ENCODE measurements at places on chromosomes 6 and 20. TPM values are rescaled to one million over a fixed set of nuclear protein-coding genes. Genes with fewer than 3 reads are reported as not detected.

DNA sequence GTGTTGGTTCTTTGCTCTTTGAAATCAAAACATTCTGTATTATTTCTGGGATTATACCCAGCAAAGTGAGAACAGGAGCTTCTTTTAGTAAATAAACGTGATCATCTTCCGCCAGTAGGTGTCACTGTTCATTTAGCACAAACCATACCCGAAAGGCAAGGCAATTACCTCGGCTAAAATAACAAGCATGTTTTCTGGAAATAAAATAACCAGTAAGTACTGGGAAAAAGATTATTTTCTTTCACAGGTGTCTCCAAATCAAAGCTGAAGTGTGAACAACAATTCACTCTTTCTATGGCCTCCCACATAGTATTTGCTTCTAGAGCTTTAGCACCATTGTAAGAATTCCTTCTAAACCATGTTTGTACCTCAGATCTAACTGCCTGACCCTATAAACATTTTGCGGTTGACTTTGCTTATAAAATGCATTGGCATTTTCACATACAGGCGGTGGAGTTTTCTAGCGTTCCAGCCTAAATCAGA, 144.6 kb upstream of the AGPAT4 start:
- no peak overlapping the region for H3K27ac ChIP-seq
- peaks cover 45% of the 10 kb centered on the region for H3K4me1 ChIP-seq
- DNase-seq, result peak; percentile 61
- H3K4me3 ChIP-seq, result no peak overlapping the region
- no peaks in the 10 kb centered on the region for H3K36me3 ChIP-seq
- H3K27me3 ChIP-seq, result no peaks in the 10 kb centered on the region

GRCh38 chr20:53774461-53775203, 181.0 kb upstream of the ZNF217 start:
- H3K27ac ChIP-seq, result no peak overlapping the region
- no peak overlapping the region for H3K4me3 ChIP-seq
- DNase-seq, result no peak
- H3K36me3 ChIP-seq, result no peaks in the 10 kb centered on the region
- H3K27me3 ChIP-seq, result no peaks in the 10 kb centered on the region
- H3K4me1 ChIP-seq, result peaks cover 13% of the 10 kb centered on the region

DNA sequence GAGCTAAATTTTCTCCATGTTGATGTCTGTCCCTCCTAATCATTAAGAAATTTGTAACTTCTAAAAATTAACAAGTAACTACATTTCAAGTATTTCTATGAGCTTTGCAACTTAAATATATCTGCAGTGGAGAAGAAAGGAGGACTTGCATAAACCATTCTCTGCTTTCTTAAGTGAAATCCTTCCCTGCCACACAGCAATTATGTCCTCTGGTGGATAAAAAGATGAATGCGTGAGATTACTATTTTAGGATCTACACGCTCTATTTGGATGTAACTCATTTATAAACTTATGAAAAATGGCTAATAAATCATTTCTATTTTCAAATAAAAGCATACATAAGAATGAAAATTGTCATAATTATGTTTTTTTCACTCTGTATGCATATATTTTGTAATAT, 338.0 kb upstream of the PTCHD4 start:
- no peak overlapping the region for H3K4me3 ChIP-seq
- no peak for DNase-seq
- H3K4me1 ChIP-seq, result no peaks in the 10 kb centered on the region
- H3K36me3 ChIP-seq, result no peaks in the 10 kb centered on the region
- H3K27ac ChIP-seq, result no peak overlapping the region
- no peaks in the 10 kb centered on the region for H3K27me3 ChIP-seq

Gene COL12A1
- total RNA-seq, result 50.2 TPM
